Cortex of kidney (tissue), 1 donor: ENCODE measurements at places on chromosomes 16 and 17.

GRCh38 chr16:86565644-86566511, 751 bp upstream of the FOXC2 start:
- no peak for DNase-seq

GRCh38 chr16:27907457-27907972, 156.0 kb downstream of the GSG1L start:
- DNase-seq: no peak

- no peak for DNase-seq
These were observed 5.0 kb upstream of the PVALEF start for GRCh38 chr17:81160306-81160705.

DNA sequence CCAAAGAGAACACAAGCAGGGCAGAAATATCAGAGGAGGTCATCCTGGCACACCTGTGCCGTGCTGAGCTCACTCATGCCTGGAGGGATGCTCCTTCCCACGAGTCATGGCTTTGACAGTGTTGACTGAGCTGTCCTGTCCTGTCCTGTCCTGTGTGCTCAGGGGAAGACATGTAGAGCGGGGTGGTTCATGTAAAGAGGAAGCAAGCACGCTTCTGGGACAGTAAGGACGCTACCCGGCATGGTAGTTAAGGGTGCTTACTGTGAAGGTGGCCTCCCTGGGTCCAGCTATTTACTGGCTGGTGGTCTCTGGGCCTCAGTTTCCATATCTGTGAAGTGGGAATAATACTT, 398 bp downstream of the LGALS9 start:
- no peak for DNase-seq

GRCh38 chr17:5788266-5788900, 204.1 kb upstream of the NLRP1 start:
- DNase-seq: no peak

- no peak for DNase-seq
These were observed 316.3 kb downstream of the CBLN1 start for GRCh38 chr16:48965386-48965785.

DNA sequence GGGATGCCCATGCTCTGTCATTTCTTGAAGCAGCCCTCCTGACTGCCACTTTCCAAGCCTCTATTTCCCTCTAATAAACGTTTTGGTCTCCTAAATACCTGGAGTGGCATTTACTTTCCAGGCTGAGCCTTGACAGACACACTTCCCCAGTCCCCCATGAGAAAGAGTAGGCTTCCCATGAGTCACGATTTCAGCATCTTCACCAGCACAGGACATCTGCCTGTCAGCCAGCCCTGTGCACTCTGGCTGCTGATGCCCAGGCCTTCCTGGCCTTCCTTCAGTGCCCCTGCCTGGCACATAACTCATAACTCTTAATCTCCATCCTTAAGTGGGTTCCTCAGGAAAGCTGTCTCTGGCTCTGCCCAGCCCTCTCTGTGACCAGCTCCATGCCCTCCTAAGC, 30.8 kb upstream of the GAS7 start:
- DNase-seq: no peak

DNA sequence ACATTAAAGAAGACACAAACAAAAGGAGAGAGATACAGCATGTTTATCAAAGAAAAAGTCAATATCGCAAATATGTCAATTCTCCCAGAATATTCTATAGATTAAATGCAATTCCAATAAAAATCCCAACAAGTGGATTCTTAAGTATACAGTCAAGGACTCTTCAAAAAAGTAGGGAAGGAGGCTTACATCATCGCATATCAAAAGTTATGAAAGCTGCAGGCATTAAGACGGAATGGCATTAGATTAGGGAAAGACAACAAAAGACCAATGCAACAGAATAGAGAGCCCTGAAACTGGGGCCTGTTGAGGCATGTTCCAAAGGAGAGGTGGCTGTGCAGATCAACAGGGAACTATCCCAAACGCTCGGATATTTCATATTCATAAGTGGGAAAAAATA, 76.0 kb downstream of the MARCHF10 start:
- no peak for DNase-seq

DNA sequence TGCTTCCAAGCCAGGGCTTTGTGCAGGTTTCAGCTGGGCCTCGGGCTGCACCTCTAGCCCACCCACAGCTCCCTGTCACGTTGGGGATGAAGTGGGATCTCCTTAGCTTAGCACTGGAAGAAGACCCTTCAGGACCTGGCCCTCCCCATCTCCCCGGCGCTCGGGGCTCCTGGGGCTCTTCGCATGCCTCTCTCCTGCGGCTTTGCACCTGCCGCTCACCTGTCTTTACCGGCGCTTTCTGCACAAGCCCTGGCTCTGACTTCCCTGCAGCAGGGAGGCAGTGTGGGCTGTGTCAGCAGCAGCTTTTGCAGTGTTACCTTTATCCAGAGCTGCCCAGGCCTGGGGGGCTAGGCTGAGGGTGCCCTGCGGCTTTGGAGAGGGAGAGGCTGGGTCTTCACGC, 52.3 kb downstream of the NT5M start:
- no peak for DNase-seq

DNA sequence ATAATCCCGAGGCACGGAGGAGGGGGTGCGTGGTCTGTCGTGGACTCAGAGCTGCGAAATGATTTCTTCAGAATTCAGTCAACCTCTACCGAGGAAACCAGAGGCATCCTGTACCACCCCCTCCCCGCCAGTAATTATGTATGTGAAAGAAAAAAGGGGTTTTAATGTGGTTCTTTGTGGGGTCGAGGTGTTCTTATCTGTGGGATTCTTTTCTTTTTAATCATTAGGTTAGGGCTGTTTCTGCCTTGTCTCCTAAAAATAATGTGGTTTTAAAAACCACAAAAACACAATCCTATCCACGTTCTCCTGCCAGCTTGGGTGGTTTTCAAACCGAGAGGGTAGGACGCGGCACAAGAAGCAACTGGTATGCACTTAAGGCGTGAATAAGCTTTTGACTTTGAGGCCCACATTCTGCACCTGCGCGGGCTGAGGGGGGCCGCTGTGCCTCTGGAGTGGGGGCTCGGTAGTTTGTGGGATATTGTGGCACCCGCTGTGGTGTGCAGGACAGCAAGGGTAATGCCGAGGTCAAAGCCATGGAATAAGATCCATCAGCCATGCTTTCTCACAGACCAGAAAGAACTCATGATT, 1.0 kb downstream of the SLC47A1 start:
- no peak for DNase-seq

DNA sequence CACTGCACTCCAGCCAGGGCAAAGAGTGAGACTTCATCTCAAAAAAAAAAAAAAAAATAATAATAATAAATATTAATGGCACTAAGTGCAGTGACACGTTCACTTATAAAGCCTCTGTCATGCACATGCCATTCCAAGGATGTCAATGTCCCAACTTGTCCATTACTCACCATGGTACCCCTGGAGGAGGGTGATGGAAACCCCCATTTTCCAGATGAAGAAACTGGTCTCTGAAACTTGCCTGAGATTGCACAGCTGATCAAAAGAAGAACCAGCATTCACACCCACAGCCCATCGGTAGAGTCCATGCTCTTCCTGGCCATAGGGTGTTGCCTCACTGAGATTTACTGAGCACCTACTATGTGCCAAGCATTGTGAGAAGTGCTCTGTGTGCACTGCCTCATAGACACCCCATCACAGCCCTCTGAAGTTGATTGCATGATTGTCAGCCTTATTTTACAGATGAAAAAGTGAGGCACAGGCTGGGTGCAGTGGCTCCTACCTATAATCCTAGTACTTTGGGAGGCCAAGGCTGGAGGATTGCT, 123.7 kb downstream of the ABCC1 start:
- no peak for DNase-seq

DNA sequence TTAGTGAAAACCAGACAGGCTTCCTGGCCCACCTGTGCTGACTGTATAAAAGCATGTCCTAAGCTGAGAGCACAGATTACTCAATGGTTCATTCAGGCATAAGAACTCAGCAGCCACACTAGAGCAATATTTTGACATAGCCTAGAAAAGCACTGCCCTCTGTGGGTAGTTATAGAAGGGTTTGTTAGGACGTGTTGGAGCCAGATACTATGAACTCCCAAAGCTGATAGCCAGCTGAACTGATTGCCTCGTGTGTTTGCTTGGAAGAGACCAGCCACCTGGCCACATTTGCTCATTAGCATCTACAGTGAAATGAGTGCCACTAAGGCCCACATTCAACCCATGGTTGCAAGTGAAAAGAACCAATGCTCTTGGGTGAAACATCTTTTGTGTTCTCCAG, 30.8 kb upstream of the ABCA5 start:
- no peak for DNase-seq

- no peak for DNase-seq
These were observed 89.3 kb upstream of the GSE1 start for GRCh38 chr16:85523602-85524364.

GRCh38 chr16:24858219-24859041, 12.7 kb downstream of the SLC5A11 start:
- no peak for DNase-seq

DNA sequence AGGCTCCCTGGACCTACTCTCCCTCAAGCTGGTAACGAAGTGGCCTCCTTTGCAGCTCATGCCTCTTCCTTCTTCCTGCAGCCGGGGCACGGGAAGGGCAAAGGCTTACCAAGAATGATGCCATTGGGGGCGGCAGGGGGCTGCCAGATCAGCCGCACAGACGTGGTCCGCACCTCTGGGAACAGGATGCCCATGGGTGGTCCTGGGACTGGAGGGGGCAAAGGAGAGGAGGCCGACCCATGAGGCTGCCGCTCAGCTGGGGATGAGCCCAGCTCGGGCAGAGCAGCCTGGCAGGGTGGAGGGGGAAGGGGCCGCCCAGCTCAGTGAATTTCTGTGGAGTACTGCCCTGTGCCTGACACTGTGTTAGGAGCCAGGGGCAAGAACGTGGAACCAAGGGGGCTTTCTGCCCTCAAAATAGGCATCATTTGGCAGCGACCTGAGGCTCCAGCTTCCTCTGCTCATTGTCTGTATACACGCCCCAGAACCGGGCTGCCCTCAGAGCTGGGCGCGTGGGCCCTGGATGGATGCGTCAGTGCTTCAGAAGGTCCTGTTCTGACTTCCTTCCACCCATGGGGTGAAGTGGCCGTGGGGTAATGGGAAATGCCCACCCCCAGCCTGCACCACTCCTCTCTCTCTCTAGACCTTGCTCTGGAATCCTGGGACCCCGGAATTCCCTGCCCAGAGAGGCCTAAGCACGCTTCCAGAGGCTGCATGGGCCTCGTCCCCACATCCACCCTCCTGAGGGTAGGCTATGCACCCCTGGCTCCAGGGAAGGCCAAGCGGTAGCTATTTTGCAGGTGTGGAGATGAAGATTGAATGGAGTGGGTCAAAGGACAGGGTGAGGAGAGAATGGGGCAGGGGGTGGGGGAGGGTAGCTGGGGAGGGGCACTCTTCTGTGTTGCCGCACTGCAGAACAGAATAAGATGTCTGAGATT, 79.8 kb upstream of the CDC42EP4 start:
- no peak for DNase-seq

DNA sequence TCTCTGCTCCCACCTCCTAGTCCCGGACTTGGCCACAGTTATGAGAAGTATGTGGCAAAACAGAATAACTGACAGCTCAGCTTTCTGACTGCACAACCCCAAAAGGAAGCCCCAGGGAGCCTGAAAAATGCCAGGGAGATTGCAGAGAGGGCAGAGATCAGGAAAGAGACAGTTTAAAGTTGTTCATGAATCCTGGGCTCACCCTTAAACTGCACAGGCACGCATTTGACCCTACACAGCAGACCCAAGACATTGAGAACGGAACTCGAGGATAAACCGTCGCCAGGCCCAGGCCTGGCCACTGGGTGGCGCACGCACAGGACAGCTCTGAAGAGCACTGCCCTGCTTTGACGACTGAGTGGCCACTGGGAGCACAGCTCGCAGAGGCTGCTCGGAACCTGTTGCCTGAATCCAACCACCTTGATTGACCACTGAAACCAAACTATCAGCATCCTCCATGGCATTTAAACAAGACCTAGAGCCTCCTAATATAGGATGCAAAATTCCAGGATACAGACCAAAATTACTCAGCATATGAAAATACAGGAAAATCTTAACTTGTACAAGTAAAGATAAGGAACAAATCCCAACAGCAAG, 114.0 kb downstream of the C16orf95 start:
- no peak for DNase-seq

GRCh38 chr16:11349599-11350276, 4.5 kb downstream of the RMI2 start:
- DNase-seq: no peak

DNA sequence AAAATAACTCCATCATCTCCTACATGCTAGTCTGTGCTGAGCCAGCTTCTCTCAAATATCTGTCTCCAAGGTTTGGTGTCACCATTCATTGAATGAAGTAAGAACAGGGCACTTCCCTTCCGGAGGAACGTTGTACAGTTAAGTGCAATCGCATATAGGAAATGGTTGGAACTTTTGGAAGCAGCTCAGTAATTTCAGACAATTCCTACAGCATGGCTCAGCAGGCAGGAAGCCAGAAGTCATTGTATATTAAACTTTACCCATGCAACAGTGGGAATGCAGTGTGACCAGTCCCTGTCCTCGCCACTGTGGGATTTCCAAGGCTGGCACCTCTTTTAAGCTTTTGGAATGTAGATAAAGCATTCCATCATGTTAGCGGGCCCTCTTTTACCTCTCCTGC, 51.1 kb upstream of the MYH2 start:
- DNase-seq: no peak

- DNase-seq: no peak
These were observed 1.6 kb downstream of the CD7 start for GRCh38 chr17:82315703-82316358.

DNA sequence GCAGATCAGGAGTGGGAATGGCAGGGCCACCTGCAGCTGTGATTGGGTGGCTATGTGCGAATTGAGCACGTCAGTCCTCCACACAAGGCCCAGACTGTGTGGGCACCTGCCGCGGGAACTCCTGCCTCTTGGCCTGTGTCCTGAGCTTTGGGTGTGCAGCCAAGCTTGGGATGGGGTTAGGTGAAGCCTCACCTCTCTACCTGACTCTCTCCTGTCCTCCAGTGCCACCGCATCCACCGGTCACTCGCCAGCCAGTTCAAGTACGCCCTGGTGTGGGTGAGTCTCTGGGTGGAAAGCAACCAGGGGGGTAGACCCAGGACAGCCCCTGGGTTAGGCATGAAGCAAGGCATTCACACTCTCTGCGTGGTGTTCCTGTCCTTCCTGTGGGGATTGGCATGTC, 2.3 kb upstream of the MYO15A start:
- DNase-seq: no peak

DNA sequence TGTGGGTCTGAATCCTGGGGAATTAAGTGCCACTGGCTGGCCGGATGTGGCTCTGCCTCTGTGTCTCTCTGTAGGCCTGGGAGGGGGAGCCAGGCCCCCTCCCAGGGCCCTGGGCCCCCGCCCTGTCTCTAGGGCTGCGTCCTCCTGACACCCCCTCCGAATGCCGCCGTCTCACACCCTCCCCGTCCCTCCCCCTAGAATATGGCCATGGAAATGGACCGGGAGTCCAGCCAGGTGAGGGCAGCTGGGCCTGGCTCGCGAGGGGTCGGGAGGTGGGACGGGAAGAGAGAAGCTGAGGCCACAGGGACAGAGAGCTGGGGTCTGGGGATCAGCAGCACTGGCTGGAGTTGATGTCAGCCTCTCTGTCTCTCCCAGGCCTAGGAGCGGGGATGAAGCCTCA, 16.1 kb upstream of the PKMYT1 start:
- no peak for DNase-seq

DNA sequence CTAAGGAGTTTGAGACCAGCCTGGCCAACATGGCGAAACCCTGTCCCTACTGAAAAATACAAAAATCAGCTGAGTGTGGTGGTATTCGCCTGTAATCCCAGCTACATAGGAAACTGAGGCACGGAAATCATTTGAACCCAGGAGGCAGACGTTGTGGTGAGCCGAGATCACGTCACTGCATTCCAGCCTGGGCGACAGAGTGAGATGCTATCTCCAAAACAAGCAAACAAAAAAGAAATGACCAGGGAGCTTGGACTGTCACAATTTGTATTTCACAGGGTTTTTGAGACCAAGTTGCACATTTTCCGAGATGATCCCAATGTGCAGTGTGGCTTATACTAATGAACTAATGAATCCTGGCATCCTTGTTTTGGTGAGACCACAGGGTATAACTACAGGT, 156.5 kb downstream of the SLC39A11 start:
- DNase-seq: no peak
